SK-N-MC (cell line): ENCODE measurements at places on chromosomes 1 and 21.

GRCh38 chr1:195450794-195451193 lies 1157.4 kb downstream of the KCNT2 start:
- no peak for DNase-seq

DNA sequence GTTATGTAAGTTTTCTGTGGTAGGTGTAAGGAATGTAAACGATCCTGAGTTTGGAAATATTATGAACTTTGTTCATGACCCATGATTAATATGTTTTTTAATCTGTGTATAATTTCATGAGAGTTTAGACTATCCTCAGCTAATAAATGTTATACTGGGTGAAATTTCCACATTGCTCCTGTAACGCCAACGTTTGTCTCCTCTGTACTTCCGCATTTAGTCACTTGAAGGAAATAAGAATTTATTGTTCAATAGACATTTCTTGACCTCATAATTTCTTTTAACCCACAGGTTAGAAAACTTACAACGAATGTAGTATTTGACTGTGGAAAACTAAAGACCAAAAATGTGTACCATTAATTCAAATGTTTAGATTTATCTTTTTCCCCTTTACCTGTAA lies 876 bp downstream of the KCNJ15 start:
- DNase-seq, result no peak

GRCh38 chr1:165436994-165437393 lies 7.9 kb downstream of the RXRG start:
- DNase-seq, result no peak

DNA sequence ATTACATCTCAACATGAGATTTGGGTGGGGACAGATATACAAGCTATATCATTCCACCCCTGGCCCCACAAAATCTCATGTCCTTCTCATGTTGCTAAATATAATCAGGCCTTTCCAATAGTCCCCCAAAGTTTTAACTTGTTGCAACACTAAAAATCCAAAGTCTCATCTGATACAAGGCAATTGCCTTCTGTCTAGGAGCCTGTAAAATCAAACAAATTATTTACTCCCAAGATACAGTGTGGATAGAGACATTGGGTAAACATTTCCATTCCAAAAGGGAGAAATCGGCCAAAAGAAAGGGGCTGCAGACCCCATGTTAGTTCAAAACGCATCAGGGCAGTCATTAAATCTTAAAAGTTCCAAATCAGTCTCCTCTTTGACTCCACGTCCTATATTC lies 47.0 kb downstream of the SYT14 start:
- no peak for DNase-seq

DNA sequence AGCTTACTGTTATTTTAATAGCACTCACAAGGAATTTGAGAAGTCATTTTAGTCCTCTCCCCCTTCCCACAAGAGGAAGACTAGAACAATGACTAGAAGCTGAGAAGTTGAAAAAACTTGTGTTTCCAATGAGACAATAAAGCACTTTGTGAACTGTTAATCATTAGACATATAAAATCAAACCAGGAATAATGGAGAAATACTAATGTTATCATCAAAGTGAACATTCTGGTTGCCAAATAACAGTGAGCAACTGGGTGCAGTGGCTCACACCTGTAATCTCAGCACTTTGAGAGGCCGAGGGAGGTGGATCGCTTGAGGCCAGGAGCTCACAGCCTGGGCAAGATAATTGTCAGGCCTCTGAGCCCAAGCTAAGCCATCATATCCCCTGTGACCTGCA lies 54.0 kb upstream of the RASAL2 start:
- DNase-seq, result no peak

DNA sequence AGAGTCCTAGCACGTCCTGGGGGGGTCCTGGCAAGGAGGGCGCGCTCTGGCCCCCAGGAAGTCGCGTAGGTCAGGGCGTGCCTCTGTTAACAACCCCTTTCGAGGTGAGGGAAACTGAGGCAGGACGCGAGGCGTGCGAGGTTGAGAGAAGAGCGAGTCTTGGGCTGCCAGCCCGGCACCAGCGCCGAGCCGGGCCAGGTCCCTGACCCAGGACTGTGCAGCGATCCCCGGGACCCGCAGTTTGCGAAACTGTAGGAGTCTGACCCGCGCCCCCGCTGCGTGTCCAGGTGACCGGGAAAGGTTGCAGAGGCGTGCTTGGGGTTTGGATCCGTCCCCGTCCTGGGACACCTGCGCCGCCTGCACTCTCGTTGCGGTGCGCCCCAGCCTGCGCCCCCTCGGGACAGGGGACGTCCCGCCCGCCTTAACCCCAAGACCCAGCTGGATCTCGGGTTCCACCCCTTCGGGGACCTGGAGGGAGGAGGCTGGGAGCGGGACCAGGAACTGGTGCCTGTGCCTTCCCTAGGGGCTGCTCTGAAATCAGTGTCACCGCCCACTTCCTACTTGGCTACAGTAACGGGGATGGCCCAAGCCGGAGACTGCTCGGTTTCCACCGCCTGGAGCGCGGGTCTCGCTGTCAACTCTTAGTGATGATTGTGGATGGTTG lies 493 bp downstream of the DISC1 start:
- DNase-seq, result no peak

- no peak for DNase-seq
These were observed 188.9 kb downstream of the SIPA1L2 start for GRCh38 chr1:232441036-232441411.

DNA sequence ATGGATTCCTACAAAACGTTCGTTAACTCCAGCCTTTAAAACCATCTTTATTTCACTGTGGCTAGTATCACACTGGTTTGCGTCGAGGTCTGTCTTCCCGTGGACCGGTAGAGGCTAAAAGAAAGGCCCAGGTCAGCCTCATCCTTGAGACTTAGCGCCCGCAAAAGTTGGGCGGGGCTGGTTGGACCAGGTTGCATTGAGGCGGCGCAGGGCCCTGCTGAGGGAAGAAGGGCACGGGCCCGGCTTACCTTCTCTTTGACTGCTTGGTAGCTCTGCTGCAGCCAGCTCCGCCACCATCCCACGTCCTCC lies 455 bp downstream of the BSDC1 start:
- DNase-seq, result no peak

DNA sequence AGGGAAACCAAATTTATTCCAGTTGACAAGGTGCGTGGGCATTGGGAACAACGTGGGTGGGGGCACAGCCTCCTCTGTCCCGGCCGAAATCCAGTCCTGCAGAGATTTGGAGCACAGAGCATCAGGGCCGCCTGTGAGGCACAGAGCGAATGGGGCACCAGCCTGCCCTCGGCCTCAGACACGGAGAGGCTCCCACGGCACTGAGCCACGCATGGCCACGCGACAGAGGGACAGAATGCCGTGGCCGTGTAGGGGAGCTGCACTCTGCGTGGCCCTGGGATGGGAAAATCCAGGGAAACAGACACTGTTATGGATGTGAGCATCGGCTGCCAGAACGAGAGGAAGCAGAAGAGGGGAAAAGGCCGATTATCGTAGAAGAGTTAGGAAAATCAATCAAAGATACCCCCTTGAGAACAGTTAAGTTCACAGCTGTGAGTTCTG lies 13.5 kb upstream of the C1orf159 start:
- no peak for DNase-seq

- DNase-seq, result no peak
These were observed 10.5 kb downstream of the KIF21B start for GRCh38 chr1:201013031-201013485.
